CD8-positive, alpha-beta T cell (primary cell): ENCODE measurements at places on chromosomes 12 and 14. TPM values are rescaled to one million over a fixed set of nuclear protein-coding genes. Genes with fewer than 3 reads are reported as not detected.

Gene DPPA3
- not detected for total RNA-seq

- DNase-seq = no peak
Observed at GRCh38 chr12:124021007-124021406, 48.0 kb downstream of the ZNF664 start.

GRCh38 chr14:100909439-100909838 is 5.9 kb upstream of the RTL1 start:
- no peak for DNase-seq

- no peak for DNase-seq
Observed at GRCh38 chr14:51534610-51535011, 117.1 kb upstream of the FRMD6 start.

DNA sequence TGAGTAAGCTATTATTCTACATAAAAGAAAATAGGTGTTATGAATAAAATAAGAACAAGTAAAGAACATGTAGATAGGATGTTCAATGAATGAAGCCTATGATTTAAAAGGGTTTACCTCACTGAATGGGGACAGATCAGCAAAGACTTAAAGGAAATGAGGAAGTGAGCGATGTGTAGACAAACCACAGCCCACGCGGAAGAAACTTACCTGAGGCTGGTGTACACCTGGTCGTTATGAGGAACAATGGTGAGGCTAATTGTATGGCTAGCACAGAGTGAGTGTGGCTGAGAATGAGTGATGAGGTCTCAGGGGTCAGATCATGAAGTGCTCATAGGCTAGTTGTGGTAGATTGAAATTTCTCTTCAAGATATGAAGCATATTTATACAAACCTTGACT is 221.7 kb downstream of the ALG10B start:
- no peak for DNase-seq

DNA sequence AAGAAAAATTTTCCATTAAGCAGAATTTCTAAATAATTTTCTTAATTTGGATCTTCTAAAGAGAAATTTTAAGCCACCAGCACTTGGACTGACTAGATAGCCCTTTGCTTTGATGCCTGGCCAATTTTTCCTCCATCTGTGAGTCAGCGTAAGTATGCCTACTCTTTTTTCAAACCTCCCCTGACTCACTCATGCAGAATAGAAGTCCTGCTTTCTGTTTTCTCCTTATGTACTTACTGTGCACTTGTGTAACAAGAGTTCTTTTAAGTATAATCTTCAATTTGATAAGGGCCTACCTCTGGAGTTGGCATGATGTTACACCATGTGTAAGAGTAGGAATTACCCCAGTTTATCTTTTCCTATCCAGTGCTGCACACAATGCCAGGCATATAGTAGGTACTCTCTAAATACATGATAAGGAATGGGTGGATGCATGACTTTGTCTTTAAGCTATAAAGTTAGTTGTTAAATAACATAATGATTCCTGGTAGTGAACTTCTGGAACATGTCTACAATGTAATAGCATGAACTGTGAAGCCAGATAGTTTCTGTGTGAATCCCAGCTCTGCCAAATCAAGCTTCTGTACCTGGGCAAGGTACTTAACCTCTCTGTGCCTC is 329.6 kb downstream of the TMTC2 start:
- DNase-seq = no peak

Gene LRRK2
- total RNA-seq = 0.27 TPM

- DNase-seq = peak; percentile 32
Observed at GRCh38 chr12:70660620-70661219, 23.5 kb upstream of the PTPRB start.

DNA sequence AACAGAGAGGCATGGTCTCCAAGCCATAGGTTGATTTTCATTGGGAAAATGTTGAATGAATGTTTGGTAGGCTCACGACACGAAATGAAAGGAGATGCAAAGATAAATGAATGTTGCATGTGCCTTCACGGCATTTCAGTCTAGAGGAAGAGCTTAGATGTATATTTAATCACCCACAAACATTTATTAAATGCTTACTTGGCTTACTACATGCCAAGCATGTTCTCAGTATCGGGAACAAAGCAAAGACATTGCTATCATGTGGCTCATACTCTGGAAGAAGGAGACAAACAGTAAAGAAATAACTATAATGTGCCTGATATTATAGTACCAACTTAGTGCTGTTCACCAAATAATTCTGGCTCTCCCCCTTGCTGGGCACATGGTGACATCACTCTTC is 133.5 kb downstream of the LLPH start:
- DNase-seq = no peak
